Right cardiac atrium (tissue), 5 donors: ENCODE measurements at places on chromosomes 6 and 20. TPM values are rescaled to one million over a fixed set of nuclear protein-coding genes. Genes with fewer than 3 reads are reported as not detected.

- no peak for DNase-seq
Observed at GRCh38 chr6:86412057-86412456, 525.3 kb upstream of the HTR1E start.

DNA sequence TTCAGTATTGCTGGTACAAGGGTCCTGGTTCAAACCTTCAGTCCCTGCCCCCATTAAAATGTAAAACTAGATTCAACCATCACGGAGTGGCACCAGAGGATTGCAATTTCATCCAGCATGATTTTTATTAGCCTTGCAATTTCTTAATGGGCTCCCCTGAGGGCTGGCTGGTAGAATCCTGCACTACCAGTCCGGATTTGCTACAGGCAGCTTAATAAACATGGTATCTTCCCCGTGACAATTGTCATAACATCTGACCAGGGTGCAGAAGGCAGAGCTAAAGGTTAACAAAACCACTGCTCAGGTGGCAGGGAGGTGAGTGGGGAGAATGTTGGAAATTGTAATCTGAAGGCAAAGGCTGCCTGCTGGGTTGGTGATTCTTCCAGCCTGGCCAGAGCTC is 94.5 kb downstream of the PKHD1 start:
- no peak for DNase-seq

DNA sequence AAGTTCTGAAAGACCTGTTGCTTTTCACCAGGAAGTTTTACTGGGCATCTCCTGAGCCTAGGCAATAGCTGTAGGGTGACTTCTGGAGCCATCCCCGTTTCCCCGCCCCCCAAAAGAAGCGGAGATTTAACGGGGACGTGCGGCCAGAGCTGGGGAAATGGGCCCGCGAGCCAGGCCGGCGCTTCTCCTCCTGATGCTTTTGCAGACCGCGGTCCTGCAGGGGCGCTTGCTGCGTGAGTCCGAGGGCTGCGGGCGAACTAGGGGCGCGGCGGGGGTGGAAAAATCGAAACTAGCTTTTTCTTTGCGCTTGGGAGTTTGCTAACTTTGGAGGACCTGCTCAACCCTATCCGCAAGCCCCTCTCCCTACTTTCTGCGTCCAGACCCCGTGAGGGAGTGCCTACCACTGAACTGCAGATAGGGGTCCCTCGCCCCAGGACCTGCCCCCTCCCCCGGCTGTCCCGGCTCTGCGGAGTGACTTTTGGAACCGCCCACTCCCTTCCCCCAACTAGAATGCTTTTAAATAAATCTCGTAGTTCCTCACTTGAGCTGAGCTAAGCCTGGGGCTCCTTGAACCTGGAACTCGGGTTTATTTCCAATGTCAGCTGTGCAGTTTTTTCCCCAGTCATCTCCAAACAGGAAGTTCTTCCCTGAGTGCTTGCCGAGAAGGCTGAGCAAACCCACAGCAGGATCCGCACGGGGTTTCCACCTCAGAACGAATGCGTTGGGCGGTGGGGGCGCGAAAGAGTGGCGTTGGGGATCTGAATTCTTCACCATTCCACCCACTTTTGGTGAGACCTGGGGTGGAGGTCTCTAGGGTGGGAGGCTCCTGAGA is at the start of gene HFE:
Gene HFE, plus strand, starts transcription at position 146 of the 832 bp plus-strand sequence. Its CDS starts 12 bp downstream, at position 158.
- DNase-seq, result peak; percentile 83

DNA sequence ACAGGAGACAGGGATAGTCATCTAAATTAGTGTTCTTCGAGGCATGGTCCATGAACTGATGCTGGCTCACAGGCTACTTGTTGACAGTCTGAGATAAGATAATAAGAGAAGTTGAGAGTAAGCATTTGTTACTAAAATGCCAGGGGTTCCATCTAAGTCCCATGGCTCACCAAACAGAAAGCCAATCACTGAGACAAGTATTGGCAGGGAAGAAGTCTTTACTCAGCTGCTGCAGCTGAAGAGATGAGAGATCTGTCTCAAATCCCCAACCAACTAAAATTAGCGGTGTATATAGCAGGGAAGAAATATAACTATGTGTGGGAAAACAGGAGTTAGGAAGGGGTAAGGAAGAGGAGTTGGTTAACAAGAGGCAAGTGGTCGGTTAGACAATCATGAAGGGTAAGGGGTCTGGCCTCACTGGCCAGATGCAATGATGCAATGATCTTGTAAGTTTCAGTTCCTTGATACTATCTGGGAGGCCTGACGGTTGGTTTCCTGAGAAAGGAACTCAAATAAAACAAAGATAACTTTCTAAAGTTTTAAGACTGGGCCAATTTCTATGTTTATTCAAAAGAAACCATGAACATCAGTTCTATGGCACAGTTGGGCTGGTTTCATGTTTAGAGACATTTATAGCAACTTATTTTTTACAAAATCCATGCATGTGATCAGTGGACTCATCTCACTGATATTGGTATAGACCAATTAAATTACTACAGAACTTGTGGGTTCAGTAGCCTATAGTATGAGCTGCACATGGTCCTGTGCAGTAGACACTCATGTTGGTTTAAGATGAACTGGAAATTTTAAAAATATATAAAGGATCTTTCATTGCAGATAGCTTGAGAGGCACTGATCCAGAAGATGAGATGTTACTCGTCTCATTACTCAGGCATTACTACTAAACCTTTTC is 9.9 kb upstream of the HEBP2 start:
- DNase-seq, result no peak

DNA sequence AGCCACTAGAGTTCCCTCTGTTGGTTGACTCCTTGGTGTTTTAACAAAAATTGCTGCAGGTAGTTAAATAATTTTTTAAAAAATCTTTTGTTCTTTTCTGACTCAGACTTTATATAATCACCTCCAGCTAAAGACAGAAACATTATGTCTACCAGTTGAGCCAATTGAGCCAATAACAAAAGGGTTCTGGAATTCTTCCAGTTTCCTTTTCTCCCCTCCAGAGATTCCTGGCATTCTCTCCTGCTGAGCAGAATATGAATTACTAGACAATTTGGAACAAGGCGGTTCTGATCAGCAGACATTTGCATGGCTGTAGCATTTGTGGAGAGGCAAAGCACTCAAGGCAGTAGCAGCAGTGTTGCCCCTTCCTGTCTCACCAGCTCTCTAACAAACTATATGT is 144.0 kb upstream of the SLC35B3 start:
- DNase-seq, result no peak

GRCh38 chr20:4297127-4297826 is 281.9 kb upstream of the RNF24 start:
- no peak for DNase-seq

Gene VSX1
- total RNA-seq, result 0.44 TPM
